ENCODE measurements at places on chromosomes 7 and 10.

- DNase-seq = no peak
Observed at GRCh38 chr7:106543221-106543757, 117.7 kb downstream of the CCDC71L start.

DNA sequence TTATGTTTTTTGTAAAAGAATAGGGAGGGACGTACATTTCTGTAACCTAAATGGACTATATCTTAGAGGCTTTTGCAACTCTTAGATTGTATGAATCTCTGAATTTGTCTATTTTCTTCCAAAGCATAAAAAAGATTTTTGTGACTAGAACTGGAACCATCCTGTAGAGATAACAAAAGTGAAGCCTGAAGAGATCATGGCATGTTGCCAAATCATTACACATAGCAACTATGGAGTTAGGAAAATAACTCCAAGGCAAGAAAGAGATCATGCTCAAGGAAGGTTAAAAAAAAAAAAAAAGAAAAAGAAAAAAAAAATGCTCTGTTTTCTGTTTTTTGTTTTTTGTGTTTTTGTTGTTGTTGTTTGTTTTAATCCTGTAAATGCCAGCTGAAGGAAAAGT is 567.7 kb upstream of the ZWINT start:
- DNase-seq = peak; percentile 11

GRCh38 chr7:140551355-140552239 is 72.3 kb upstream of the MKRN1 start:
- no peak for DNase-seq

DNA sequence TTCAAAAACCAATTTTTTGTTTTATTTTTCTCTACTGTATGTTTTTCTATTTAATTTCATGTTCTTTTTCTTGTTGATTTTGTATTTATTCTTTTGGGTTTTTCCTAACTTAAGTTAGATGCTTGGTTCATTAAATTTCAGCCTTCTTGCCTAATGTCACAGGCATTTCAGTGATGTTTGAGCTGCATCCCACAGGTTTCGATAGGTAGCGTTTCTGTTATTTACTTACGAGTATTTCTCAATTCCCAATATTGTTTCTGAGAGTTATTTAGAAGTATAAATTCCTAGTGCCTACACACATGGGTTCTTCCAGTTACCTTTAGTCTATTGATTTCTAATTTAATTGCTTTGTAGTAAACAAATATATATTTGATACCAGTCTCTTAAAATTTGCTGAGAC is 18.2 kb downstream of the PROSER2 start:
- DNase-seq = no peak

GRCh38 chr7:27241189-27242056 is 1.2 kb upstream of the EVX1 start:
- no peak for DNase-seq

DNA sequence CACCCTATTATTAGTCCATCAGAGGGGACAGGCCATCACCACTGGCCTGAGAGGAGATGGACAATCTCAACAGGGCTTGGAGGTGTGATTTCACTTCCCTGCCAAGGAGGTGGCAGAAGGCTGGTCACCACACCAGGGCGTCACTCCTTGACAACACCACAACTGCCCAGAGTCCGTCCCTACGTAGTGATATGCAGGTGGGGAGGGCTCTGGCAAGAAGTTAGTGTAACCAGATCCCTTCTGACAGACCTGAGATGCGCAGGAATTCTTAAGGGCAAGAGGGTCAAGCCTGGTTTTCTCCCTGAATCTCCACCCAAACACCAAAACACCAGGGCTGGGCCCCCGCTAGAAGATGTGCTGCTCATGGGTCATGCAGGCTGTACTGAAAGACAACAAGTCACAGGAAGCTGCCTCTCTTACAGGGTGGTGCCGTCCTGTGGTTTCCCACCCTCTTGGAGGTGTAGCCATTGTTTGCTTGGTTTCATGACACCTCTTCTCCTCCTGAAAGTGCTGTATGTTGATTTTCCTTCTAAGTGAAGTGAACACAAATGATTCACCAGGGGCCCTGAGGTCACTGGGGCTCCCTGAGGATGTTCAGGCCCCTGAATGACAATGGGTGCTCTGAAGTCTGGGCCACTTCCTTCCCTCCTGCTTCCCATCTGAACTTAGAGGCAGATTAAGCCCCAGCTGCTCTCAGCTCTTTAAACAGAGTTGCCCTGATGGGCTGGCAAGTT is 27.1 kb downstream of the ATXN7L1 start:
- no peak for DNase-seq

DNA sequence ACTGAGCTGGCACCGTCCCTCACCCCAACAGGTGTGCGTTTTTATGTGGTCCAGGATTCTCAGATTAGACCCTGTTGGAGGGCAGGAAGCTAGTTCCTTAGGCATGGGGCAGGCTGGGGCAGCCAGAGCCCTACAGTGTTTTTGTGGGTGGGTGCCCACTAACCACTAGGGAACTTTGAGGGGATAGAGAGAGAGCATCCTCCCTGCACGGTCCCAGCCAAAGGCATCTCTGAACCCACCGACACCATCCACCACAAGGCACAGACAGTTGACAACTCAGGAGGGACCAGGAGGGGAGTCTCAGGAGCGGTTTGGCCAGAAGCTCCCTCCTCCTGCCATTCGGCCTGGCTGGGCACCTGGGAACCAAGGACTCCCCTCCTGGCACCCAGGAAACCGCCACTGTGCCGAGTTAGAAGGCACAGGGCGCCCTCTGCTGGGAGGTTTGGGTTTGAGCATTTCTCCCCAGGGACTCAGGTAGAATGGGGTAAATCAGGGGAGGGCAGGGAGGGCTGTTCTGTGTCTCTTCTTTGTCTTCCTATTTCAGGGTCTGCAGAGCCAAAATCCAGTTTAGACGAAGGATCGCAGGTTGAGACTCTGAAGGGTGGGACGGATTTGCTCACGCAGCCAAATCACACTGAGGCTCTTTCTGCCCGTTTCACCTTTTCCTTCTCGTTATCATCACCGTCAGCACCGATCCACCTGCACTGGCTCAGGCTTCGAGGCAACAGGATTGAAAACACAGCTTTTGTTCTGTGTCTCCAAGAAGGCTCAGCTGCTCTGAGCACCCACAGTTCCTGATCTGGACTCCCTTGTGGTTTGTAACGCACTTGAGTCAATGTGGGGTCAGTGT is 84.8 kb upstream of the COL13A1 start:
- DNase-seq = no peak

- DNase-seq = no peak
Observed at GRCh38 chr10:132349766-132350165, 17.8 kb downstream of the LRRC27 start.

DNA sequence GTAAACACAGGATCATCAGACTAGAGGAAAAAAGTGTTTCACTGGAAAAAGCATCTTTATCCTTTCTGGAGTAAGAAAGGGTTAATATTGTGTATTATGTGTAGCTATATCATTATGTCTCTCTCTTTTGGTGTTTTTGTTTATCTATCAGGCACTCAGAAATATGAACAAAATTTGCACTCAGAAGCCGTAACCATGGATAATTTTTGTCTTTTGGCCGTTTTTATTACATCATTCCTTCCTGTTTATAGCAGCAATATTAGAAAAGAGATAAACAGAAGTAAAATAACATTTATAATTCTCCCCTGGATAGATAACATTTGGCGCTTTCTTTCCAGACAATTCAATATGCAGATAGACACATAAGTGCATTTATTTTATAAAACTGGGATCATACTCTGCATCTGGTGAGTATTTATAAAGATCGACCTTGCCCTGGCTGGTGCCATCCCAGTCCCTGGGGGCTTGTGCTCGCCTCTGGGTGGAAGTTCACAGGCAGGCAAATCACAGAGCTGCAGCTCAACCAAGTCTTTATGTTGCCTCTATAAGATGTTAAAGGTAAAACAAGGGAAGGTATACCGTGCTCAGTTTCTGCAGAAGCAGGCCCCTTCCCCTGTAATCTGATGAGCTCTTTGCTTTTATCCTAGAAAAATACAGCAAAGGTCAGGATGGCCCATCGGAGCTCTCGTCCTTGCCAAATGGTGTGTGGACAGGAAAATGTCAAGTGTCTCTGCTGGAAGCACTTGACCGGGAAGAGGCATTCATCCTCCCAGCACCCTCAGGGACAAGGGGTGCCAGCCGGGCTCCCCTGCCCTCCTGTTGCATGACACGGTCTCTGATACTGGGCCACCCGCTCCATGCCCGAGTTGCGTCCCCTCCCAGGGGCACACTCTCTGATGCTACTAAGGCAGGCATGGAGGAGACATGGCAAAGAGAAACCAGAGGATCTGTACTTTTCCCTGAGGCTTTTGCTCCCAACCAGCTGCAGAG is 43.9 kb downstream of the PYROXD2 start:
- no peak for DNase-seq

GRCh38 chr7:111558991-111559390 is 3.3 kb downstream of the IMMP2L start:
- no peak for DNase-seq

- peak; percentile 32 for DNase-seq
Observed at GRCh38 chr10:90917238-90917967, 3.5 kb downstream of the ANKRD1 start.

- DNase-seq = no peak
Observed at GRCh38 chr10:26491934-26492333, 53.8 kb downstream of the APBB1IP start.

DNA sequence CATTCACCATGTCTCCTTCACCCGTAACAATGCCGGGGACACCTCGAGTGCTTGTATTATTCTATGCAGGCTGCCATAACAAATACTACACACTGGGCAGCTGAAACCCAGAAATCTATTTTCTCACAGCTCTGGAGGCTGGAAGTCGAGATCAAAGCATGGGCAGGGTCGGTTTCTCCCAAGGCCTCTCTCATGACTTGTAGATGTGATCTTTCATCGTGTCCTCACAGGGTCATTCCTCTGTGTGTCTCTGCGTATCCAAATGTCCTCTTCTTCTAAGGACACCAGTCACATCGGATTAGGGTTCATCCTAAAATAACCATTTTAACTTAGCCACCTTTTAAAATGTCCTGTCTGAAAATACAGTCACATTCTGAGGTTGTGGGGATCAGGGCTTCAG is 303.5 kb downstream of the KLF6 start:
- no peak for DNase-seq

DNA sequence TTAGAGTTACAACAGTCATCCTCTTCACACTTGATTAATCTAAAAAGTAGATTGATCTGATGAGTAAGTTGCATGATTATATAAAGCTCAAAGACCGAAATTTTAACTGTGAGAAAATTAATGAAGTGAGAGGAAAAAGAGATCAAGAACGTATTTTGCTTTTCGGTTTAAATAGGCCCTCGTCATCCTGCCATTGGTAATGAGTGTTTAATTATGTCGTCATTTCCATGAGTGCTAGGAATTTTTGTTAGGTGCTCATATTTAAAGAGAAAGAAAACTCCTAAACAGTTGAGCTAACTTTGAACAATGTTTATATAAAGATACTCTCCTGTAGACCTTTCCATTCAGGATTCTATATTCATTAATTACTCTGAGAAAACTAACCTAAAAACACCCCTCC is 159.4 kb downstream of the TPK1 start:
- DNase-seq = no peak

DNA sequence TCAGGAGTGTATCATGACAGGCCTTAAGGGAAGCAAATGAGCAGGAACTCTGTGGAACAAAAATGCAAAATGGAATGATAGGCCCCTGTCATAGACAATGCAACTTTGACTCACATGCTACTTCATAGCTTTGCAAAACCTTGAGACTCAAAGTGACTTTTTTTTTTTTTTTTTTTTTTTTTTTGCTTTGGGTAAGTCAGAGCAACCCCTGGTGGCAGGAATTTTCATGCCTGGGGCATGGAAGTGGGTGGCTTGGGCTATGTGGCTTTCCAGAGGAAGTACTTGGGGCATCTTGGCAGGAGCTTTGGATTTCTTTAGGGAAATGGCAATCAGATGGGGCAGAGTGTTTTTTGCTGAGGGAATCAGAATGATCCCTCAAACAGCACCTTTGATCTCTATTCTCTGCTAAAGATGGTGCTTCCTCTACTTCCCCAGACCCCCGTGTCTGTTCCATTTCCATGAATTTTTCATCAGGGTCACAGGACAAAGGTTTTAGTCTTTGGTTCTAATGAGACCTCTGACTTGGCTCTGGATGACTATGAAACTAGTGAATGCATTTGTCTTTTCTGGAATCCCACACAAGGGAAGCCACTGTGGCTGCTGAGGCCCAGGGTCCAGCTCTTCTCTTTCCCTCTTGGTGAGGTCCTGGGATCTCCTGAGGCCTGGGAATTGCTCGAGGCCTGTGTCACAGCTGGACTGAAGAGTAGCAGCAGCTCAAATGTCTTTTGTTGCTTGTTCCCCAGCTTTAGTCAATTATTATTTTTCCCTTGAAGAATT is 62.8 kb downstream of the TACC2 start:
- DNase-seq = no peak

DNA sequence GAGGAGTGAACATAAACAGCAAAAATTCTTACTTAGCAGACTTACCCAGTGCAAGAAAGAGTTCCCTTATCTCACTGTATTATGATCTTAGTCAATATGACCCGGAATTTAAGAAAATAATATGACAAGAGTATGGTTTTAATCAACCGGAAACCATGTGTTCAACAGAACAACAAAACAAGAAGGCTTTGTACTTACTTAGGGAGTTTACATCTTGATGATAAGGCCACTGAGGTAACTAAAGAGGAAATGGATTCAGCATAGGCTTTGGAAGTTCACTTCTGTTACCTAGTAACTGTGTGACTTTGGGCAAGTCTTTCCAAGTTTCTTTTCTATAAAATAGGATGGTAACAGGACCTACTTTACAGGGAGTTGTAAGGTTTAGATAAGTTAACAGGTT is 7.4 kb upstream of the FAS start:
- DNase-seq = no peak

DNA sequence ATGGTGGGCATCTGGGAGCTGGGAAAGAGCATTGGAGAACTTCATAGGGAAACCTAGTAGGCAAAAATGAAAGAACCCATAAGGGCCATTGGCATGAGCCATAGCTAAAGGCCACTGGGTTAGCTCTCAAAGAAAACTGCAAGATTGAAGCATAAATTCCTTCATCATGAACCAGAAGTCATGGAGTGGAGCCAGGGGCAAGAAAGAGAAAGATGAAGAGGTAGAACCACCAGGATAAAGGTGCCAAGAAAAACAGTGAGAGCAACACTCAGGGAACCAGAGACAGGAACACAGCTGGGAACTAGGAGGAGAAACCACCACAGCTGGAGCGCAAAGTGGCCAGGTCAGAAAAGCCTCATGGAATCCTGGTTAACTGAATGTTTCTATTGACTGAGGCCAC is 11.5 kb upstream of the SGMS1 start:
- no peak for DNase-seq

GRCh38 chr10:11297136-11297535 is 279.5 kb downstream of the CELF2 start:
- no peak for DNase-seq

DNA sequence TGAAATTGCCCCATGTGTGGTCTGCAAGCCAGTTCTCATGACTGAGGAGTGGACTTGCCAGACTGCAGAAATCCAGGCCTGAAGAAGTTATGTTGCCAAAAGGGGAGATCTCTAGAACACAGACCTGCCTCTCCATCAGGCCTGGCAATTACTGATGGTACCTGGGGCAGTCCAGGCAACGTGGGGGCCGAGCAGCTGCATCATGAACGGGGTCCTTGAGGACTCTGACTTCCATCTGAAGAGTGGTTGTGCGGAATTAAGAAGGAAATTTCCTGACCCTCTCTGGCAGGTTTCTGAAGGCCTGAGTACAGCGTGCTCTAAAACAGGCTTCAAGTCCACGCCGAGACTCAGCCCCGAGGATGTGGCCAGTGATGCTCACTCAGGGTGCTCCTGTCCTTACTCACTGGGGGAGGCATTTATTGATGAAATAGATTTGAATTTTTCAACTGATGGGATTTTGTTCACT is 30.4 kb downstream of the RAMP3 start:
- no peak for DNase-seq

- DNase-seq = no peak
Observed at GRCh38 chr7:158828133-158829020, 932 bp downstream of the ESYT2 start.

GRCh38 chr10:114703377-114704107 is 45.5 kb upstream of the ABLIM1 start:
- no peak for DNase-seq

Measured in urinary bladder (tissue), 4 donors.